ENCODE measurements at places on chromosomes 2 and 18.

- no peak for DNase-seq
Measured at GRCh38 chr2:210009126-210009525, 6.7 kb downstream of the RPE start.

- DNase-seq: no peak
Measured at GRCh38 chr2:209368914-209369313, 54.9 kb upstream of the MAP2 start.

DNA sequence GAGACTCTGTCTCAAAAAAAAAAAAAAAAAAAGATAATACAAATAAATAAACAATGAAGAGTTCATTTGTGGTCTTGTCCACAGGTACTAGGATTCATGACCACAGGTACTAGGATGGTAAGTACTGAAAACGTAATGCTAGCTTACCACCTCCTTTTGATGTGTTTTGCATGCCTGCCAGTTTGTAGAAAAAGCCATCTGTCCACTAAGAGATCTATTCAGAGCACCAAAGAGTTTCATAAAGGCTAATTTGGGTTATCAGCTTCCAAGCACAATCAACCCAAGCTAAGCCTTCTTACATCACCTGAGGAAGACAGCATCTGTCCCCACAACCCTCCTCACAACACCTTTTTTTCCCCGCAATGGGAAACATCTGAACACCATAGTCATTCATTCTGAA is 477.2 kb downstream of the ZEB2 start:
- DNase-seq: no peak

- no peak for DNase-seq
Measured at GRCh38 chr2:233430081-233430480, 75.8 kb downstream of the DGKD start.

GRCh38 chr2:38168710-38169480 is 92.9 kb upstream of the CYP1B1 start:
- DNase-seq: no peak

- DNase-seq: no peak
Measured at GRCh38 chr18:50586710-50587109, 26.8 kb downstream of the MAPK4 start.

DNA sequence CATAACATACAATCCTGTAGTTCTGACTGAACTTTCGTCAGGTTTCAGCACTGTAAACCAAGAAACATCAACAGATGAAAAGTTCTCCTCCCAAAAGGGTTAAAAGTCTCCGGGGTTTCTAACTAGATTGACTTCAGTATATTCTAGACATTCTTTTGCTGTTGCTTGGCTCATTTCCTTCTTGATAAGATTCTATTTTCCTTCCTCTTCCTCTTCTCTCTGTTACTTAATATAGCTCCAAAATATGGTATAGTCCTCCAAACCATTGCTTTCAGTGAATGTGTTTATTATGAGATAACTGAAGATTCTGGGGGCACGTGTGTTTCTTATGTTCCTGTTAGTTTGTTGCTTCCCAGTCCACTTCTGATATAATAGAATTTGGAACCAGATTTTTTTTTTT is 46.4 kb upstream of the MAP4K3 start:
- DNase-seq: no peak

GRCh38 chr2:21070341-21071257 is 26.7 kb upstream of the APOB start:
- no peak for DNase-seq

DNA sequence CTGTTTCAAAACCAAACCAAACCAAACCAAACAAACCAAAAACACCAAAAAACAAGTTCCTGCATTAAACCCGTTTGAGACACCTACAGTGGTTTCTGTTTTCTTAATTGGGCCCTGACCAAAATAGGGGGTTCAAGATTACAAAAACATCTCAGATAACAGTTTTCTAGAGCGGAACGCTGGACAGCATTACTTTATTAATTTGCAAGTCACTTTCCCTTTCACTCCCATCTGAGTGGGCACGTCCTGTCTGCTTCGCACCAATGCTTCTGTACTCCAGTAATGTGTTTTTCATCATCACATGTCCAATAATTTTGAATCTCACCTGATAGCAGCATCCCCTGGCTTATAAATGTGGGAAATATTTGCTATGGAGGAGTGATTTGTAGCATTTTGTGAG is 11.7 kb upstream of the MYO1B start:
- no peak for DNase-seq

GRCh38 chr18:1914489-1914888 is 656.8 kb downstream of the METTL4 start:
- DNase-seq: no peak

- DNase-seq: no peak
Measured at GRCh38 chr2:187124529-187124928, 275.6 kb upstream of the ZSWIM2 start.

DNA sequence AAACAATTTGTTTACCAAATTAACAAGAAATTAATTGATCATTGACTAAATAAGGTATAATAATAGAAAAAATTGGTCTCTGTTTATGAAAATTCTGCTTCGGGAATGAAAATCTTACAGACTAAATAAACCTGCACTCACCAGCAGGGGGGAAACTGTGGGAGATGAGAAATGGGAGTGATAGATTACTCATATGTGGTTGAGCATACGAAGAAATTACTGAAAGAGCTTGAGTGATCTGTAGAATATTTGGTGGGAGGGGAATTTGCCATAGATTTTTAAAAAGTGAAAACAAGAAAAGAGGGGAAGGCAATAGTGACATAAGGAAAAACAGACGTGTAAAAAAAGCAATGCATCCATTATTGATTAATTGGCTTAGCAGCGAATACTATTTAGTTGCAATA is 2.2 kb downstream of the HMSD start:
- no peak for DNase-seq

DNA sequence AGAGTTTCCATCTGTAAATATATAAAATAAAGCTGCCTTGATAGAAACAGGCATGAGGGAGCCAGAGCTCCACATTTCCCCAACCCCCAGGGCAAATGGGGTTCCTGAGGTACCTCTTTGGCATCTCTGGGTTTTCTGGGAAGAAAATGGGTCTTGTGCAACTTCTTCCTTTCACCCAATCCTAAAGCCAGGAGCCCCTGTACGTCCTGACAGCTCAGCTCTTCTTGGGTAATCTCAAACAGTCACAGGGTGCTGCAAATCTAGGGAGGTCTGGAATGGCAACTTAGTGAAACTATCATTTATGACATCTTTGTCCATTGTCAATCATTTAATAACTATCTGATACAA is 36.6 kb upstream of the STAT1 start:
- no peak for DNase-seq

- no peak for DNase-seq
Measured at GRCh38 chr2:24054366-24055010, 4.9 kb downstream of the FKBP1B start.

DNA sequence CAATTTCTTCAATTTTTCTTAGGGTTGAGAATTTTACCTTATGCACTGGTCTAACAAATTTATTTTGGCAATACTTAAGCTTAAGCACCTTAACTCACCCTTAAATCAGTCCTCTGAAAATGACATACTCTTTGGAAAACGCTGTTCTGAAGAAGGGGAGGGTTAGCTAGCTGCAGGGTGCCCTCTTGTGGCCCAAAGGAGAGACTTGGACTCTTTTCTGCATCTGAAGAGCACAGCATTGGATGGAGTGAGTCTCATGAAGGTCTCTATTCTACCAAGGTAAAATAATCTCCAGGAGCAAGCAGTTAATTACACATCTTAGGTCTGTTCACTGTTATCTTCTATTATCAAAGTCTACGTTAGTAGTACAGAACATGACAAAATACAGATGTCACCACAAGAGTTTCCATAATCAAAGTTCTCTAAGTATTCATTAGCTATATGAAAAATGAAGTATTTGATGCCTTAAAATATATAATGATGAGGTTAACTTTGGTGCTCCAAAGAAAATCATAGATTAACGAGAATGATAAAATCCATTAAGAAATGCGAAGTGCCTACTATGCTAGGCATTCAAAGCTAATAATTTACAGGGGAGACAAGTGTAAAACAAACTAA is 24.4 kb downstream of the PUM2 start:
- DNase-seq: peak; percentile 76

DNA sequence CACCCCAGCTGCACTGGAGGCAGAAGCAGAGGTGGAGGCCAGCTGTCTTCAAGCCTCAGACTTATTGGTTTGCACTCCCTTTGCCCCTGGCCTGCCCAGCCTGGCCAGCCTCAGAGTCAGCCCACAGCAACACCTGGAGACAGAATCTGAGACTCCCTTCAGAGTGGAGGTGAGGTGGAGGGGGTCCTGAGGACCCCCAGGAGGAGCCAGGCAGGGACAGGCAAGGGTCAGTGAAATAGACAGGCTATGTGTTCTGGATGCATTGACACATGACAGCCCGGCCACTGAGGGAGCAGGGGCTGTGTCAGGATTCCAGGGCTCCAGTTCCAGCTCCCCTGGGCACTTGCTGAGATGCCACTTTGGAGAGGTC is 309.7 kb downstream of the MYCN start:
- no peak for DNase-seq

- DNase-seq: no peak
Measured at GRCh38 chr18:28831908-28832307, 655.0 kb upstream of the CDH2 start.

DNA sequence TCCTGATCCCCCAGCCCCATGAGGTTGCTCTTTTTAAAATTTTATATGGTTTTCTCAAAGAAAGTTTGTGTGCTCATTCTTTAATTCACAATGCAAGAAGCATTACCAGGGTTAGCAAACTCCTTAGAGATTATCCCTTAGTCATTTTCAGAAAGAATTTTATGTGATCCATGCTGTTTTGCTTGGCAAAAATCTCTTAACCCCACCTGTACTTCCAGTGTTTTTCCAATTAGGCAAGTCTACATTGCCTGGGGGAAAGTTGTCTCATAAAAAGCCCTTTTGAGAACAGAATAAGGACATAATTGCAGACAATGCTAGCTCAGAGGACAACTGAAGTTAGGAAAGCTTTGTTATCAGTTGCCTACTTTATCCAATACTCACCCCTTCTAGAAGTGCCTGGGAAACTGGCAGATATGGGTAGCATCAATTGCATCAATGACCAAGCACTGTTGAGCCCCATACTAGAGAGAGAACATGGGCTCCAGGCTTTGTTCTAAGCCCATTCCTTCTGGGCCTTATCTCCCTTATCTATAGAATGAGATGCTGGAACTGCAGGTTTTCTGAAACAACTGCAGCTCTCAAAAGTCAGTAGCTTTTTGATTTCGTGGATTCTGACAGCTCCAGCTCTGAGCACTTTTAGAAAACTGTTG is 265.9 kb upstream of the SPHKAP start:
- DNase-seq: no peak

DNA sequence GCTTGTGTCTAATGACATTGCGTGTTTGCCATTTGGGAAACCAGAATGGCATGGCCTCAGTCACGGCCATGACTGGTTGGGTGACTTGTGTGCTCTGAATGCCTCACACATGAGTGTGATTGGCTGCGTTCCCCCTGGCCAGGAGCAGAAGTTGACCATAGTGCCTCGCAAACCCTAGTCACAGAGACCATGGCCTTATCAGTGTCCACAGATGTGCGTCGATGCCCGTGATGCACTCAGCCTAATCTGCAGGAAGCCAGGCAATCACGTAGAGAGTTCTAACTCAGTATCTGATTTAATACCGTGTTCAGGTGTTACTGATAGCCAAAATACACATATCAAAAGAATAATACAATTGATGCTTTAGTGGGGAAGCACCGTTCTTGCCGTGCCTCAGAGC is 64.0 kb downstream of the BOLA3 start:
- DNase-seq: no peak

DNA sequence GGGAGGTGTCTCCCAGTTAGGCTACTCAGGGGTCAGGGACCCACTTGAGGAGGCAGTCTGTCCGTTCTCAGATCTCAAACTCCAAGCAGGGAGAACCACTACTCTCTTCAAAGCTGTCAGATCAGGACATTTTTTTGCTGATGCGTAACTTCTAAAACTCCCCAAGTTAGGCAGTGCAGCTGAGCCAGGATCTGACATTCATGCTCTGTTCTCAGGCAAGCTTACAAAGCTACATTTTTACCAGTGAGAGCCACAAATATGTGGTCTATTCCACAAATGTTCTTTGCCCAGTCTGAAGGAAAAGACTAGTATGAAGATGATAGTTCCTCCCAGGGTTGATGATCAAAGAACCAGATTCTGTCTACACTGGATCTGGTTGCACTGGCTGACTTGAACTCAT is 184.1 kb downstream of the MTCL1 start:
- no peak for DNase-seq

DNA sequence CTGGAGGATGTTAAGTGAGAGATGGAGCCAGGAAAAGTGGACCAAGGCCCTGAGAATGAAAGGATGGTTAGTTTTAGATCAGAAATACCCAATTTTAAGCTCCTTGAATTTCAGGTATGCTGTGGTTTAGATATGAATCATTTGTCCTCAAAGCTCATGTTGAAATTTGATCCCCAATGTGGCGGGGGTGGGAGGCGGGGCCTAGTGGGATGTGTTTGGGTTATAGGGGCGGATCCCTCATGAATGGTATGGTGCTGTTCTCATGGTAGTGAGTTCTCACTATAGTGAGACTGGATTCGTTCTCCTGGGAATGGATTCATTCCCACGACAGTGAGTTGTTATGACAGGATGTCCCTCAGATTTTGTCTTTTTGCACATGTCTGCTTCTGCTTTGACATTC is 11.4 kb downstream of the MYO5B start:
- no peak for DNase-seq

- DNase-seq: no peak
Measured at GRCh38 chr2:54516842-54517241, 60.7 kb downstream of the SPTBN1 start.

DNA sequence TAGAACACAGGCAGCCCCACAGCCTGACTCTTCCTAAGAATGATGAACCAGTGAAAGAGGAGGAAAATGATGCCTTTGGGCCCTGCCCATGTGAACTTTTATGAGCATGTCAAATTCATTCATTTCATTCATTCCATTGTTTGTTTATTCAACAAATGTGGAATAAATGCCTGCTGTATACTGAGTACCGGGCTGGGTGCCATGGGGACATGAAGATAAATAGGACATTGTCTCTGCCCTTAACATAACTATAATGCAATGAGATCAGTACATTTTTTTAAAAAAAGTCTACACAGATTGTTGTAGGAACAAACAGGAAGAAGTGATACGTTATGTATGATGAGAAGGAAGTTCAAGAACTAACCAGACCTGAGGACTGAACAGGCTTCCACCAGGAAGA is 14.7 kb downstream of the MREG start:
- no peak for DNase-seq

DNA sequence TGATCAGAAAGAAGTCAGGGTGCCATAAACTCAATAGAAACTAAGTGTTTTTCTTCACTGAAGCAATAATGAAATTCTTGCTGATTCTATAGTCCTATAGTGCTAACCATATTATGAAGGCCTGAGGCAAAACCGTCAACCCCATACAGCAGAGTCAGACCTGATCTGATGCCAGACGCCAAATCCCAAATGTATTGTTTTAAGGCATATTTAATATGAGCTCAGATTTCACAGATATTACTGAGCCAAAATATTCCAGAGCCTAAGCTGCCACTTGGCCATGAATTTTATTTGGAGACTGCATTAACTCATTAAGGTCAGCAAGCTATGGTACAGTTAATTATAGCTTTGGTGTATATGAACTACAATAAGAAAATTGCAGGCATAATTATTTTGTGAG is 53.4 kb downstream of the SCN1A start:
- DNase-seq: no peak

- DNase-seq: no peak
Measured at GRCh38 chr2:115219296-115219695, 776.9 kb downstream of the DPP10 start.

- no peak for DNase-seq
Measured at GRCh38 chr2:11579867-11580659, 46.2 kb downstream of the GREB1 start.

GRCh38 chr18:74489676-74490075 is 6.5 kb upstream of the CNDP2 start:
- DNase-seq: no peak

GRCh38 chr2:177756336-177756735 is 316.2 kb downstream of the PDE11A start:
- no peak for DNase-seq

GRCh38 chr2:62381656-62382055 is 124.3 kb downstream of the TMEM17 start:
- no peak for DNase-seq

Data from CD4-positive, alpha-beta T cell (primary cell).